A673 (cell line): ENCODE measurements at places on chromosomes 1 and 21.

DNA sequence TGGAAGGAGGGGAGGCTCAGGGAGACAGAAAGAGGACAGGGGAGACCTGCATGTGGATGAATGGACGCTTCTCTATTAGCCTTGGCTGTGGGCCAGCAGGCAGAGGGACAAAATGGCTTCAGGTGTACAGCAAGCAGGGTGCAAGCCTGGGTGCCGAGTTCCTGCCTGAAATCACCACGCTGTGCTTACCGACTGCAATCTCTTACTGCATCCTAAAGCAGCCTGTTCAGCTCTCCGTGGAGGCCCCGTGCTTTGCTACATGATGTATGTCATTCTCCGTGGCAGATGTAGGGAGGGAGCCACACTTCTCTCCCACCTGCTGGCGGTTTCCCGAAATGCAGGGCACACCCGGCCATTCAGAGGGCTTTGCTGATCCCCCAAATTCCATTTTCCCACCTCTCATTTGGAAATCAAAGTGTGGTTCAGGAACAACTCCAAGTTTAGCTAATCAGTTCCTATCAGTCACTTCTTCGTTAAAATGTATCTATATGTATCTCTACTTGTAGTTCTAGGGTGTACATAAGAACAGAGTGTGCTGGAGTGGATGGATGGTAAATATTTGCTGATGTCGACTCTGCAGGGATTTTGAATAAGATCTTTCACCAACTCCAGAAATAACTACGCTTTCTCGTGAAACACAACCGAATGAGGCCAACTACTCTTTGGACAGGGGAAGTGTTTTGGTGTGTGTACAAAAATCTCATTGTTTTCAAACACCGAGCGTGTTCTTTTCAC, 122.3 kb upstream of the BACE2 start:
- peak; percentile 11 for DNase-seq

- DNase-seq: no peak
Observed at GRCh38 chr1:226432586-226433340, 24.9 kb upstream of the PARP1 start.

DNA sequence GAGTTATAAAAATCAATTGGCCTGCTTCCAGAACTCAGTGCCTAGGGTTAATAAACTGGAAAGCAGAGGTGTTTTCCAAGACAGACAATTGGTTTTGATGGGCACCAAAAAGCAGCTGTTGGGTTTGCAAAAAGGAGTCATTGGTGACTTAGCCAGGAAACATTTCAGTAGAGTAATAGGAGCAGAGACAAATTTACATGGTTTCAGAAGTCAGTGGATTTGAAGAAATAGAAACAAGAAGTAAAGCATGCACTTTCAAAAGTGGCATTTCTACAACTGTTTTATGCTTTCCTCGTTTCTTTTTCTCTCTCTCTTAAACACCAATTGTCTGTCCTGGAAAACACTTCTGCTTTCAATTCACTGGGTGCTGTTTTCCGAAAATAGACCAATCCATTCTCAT, 87.8 kb downstream of the GLUL start:
- DNase-seq: no peak

- DNase-seq: no peak
Observed at GRCh38 chr1:69088571-69088970, 479.2 kb upstream of the LRRC7 start.

DNA sequence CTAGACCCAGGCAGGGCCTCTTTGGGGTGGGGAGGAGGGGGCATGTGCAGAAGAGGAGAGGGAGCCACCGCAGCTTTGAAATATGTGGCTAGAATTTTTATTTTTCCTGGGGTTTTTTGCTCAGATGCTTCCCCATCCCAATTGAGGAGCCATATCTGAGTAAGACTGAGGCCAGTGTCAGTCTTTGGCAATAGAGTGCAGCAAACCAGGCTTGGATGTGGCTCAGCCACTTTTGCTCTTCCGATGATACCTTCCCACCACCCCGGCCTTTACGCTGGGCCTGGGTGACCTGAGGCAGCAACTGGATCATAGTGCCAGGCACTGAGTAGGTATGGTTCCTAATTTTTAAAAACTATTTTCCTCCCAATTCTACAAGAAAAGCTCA, 36.9 kb downstream of the KIAA1614 start:
- DNase-seq: no peak

DNA sequence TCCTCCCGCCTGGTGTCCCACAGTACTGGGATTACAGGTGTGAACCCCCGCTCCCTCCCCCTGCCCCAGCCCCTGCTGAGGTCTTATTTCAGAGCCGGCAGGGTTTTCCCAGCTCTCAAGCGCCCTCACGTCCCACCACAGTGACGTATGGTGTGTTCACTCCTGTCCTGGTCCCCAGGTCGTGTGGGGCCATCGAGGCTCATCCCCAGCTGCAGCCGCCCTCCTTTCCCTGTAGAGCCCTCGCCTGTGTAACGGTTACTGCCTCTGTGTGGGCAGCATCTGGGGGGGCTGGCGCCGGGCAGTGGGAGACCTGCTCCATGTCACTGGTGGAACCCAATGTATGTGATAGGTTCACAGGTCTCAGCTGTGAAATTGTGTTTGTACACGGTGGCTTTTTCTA, 23.2 kb downstream of the SKI start:
- DNase-seq: no peak

DNA sequence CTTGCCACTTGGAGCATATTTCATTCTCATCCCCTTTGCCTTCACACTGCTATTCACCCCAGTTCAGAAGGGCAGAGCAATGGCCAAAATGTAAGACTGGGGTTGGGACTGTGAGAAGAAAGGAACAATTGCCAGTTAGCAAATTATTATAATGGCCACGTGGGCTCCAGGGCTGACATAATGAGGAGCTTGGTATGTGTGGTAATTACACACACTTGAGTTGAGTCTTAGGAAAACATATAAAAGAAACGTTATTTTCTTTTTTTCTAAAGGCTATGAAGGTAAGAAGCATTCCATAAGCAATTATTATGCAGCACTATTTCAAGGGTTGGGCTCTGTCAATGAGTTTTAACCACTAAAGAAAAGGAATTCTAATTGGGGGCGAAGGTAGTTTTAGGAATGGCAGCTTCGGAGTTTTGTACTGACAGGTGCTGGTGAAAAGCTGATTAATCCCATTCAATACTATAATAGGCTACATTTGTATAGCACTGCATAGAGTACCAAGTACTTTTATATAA, 32.5 kb upstream of the BCL10 start:
- no peak for DNase-seq

- no peak for DNase-seq
Observed at GRCh38 chr1:61436016-61436415, 288.9 kb downstream of the TM2D1 start.

DNA sequence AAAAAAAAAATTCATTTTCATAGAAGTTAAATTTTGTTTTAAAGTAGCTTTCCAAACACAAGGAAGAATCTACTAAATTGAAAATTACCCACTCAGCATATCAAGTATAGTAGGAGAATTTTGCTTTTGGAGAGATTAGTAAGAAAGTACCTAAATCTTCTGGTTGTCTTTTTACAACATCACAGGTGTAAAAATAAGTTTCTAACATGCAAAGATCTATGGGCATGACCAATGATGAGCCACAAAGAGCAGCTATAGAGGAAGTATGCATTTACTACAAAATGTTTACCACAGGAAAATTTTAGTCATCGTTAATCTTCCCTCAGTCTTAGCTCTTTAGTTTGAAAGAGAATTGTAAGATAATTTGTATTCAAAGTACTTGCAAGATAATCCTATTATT, 28.1 kb downstream of the ANGPTL3 start:
- DNase-seq: peak; percentile 62

DNA sequence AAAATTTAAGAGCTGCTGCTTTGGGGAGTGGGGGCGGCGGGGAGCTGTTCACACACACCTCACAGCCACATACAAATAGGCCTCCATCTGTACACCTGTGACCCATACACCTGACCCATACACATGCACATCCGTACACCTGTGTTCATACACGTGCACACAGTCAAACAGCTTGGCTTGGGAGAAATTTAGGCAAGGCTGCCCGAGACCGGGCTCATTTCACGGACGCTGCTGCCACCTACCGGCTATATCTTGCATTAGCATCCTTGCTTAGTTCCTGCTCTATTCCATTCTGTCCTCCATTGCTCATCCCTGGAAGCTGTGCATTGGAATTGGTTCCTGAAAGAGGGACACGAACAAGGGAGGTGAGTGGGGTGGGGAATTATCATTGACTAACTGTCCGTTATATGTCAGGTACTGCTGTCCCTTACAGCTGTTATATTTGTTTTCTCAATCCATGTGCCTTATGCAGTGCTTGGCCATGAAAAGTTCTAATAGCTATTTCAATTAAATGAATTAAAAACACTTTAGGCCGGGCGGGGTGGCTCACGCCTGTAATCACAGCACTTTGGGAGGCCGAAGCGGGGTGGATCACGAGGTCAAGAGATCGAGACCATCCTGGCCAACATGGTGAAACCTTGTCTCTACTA, 37.1 kb upstream of the EPB41 start:
- peak; percentile 85 for DNase-seq

- DNase-seq: no peak
Observed at GRCh38 chr1:229003233-229004031, 267.5 kb upstream of the RAB4A start.
